Activated effector memory CD4-positive, alpha-beta T cell treated with Interleukin-2 at 50 U/mL for 16 hours (primary cell): ENCODE measurements at places on chromosomes 4 and X.

- DNase-seq = no peak
Measured at GRCh38 chr4:171774642-171775190, 38.5 kb upstream of the GALNTL6 start.

DNA sequence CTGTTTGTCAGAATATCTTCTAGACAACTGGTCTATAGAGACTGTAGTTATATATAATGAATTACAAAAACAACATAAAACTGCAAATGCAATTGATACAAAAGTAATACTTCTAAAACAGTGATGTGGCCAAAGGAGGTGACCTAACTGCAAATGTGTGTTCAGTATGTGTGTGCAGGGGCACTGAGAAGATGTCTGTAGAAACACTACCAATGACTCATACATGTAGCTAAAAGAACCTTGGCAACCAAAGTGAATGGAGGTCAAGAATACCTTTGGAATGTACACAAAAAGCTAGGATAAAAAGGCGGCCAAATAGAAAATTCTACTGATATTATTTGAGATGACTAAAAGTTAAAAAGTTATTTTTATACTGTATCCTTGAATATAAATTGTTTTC, 261.8 kb downstream of the CAMK2D start:
- no peak for DNase-seq

DNA sequence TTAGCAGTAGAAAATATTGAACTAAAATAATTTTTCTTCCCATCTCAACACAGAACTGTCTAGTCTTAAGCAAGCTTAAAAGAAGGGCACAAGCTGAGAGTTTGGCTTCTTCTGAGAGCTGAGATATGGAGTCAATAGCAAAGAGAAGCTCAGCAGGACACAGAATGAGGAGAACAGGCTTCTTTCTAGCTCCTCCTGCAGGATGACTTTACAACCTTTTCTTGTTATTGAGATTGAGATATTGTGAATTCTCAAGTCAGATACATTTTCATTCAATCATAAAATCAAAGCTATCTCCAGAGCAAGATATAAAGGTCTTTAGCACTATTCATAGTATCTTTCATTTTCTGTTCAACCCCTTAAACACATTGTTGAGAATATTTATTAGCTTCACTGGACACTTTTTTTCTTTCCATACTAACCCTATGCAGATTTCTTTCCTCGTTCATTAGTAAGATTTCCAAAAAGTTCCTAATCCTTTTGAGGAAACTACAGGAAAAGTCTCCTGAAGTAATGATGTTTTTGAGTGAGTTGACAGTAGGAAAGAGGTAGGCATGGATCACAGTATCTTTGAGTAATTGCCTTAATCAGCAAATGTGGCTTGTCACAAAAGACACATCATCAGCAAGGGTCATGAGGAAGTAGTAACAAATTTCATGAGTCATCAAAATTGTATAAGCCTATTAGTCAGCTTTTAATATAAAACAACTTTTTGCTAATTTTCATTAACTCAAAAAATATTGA, 17.8 kb upstream of the CXCL3 start:
- DNase-seq = no peak

DNA sequence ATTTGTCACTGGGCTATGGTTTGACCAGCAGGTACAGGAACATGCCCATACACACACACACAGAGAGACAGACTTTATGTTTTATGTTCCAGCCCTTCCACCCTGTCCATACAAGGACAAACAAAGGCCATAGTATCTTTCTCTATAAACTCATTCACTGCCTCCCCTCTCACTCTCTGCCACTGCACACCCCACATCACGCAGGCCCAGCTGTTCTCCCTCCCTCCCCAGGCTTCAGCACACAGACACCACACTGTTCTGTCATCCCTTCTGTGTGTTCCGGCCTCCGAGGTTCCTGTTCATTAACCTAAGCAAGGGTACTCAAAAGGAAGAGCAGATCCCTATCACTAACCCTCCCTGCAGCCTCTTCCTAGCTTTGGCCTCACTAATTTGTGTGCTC, 17.8 kb downstream of the LAS1L start:
- DNase-seq = no peak

GRCh38 chr4:77634132-77634785, 28.6 kb downstream of the CXCL13 start:
- no peak for DNase-seq

DNA sequence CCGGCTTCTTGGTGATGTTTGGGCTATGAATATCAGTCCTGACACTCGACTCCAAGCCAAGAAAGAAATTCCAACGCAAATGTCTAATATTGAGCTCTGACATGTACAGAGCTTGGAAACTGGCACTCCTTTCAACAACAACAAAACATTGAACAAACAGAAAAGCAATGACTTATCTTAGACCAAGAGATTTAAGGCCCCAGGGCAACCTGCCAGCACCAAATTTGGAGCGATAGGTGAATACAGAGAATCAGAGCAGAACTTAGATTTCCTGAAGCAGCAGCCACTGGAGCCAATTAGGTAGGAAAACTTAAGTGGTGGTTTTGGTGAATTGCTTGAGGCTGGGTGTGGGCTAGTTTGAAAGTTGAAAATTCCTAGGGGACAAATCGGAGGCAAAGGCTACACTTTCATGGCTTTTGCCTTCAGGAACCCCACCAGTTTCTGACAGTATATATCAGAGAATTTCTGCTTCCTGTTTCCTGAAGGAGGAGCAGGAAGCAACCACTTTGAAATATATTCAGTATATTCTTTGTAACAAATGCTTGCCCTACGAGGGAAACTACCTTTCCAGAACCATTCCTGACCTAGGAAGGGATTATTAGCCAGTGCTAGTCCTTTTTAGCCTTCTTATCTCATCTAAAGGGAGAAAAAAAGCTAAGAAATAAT, 10.1 kb upstream of the FMR1 start:
- DNase-seq = no peak
